Activated naive CD4-positive, alpha-beta T cell treated with anti-CD3 and anti-CD28 coated beads, Interleukin-2, amount 50 U/mL, for 16 hours (primary cell): ENCODE measurements at places on chromosomes 5 and 9.

DNA sequence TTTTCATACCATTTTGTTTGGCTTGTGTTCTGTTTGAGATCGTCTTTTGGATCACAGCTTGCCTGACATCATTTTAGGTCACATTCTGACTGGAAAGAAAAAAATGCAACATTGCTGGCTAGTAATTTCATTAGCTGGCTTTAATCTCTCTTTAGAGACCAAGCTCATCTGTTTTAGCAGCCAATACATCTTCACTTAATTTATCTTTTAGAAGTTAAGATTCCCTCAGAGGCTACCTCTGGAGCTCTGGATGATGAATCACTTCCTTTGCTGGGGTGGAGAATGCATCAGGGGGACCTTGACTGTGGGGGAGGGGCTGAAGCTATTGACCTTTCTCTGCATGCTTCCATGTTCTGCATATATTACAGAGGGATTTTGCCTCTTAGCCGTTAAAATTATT is 181.5 kb upstream of the OTULINL start:
- DNase-seq = no peak

DNA sequence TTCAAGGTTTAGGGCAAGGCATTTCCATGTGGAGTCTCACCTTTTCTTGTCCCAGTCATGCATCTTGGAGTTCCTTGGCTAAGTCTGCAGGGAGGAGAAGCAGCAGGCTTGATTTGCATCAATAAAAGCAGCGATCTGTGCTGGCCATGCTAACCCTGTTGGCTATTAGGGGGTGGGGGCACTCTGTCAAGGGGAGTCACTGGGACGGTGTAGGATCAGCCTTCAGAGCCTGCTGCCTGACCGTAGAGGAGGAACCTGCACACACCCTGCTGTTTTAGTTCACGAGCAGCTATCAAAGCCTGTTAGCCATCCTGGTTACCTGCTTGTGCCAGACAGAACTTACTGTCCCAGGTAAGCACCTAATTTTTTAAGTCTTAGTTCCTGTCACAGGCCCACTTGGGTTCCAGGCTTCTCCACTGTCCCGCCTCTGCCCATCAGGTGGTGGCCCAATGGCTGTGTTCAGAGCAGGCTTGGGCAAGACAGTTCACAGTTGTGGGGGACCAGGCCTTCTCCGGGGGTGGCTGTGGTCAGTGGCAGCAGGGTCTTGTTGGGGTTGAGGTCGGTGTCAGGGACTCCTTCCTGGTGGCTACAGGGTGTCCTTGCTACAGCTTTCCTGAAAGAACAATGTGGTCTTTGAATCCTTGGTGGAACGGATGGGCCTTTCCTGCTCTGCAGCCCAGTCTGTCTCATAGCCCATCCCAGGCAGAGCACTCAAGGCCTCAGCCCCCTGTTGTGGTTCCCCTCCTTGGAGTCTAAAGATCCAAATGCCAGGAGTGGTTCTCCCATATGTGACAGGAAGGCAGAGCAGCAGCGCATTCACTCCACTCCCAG is 43.7 kb downstream of the SECISBP2 start:
- no peak for DNase-seq

GRCh38 chr5:150121448-150122157 is 34.0 kb downstream of the PDGFRB start:
- DNase-seq = no peak

DNA sequence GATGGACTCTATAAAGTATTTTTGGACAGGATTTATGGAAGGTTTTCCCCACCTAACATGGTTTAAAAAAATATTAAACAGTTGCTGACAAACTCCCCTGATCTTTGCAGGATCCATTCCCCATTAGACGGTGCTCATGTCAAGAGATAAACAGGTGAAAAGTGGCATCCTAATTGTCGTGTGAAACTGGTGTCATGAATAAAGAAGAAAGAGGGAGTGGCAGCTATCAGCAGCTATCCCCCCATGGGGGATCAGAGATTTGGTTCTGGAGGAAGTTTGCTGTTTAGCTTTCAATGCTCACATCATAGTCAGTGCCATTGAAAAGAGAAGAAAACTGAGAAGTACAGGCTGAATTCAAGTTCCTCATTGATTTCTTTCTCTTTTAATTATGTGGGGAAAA is 329.3 kb upstream of the BRINP1 start:
- no peak for DNase-seq

- no peak for DNase-seq
These were observed 5.1 kb upstream of the TESK1 start for GRCh38 chr9:35599763-35600604.

- peak; percentile 28 for DNase-seq
These were observed at the start of gene ZFP2 for GRCh38 chr5:178895615-178896571. TSS of gene ZFP2 (plus strand) at chr5:178895913. CDS start at chr5:178931314, 35,401 bp downstream.

- no peak for DNase-seq
These were observed 190.2 kb downstream of the CACNA1B start for GRCh38 chr9:138067613-138068367.

DNA sequence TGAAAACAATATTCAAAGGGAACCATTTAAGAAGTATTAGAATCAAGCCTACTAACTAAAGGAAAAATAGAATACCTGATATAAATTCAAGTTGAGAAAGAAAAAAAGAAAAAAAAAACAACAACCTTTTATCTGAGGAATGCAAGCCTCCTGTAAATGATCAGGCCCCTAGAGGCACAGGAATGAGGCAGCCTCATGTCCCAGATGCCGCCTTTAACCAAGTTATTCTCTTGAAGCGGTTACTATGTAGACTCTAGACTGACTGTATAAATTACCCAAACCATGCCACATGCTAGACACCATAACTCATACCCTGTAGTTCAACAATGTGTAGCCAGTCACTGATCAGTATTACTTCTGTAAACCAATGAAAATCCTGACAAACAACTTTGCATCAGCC is 929.6 kb downstream of the TAF11L14 start:
- DNase-seq = no peak

- DNase-seq = no peak
These were observed 99.2 kb downstream of the LPAR1 start for GRCh38 chr9:110939047-110939446.

- no peak for DNase-seq
These were observed 250.9 kb downstream of the ADGRV1 start for GRCh38 chr5:90809311-90810056.

DNA sequence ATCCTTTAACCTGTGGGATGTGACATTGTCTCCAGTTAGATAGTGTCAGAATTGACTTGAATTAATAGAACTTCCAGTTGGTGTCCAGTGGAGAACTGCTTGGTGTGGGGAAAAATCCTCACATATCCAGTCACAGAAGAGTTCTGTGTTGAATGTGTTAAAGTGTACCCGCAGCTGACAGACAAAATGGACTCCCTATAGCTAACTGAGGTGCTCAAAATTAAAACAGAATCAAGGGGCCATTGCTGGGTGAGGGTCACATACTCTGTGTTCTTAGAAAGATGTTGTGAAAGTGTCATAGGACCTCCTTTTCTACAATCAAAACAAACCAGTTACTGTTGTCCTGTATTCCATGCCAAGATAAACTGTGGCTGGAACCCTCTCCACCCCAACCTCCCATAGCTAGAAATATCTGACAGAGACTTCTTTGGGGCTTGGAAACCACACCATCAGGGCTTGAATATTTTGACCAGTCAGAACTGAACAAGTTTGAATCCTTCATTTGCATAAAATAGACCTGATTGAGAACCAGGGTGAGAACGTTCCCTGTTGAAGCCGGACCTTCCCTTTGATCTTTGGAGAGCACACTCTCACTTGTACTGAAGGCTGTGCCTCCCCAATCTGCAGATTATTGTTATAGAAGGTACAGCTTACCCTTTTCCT is 164.0 kb upstream of the ZNF608 start:
- DNase-seq = no peak

GRCh38 chr9:131308452-131308851 is 18.9 kb downstream of the PLPP7 start:
- no peak for DNase-seq

DNA sequence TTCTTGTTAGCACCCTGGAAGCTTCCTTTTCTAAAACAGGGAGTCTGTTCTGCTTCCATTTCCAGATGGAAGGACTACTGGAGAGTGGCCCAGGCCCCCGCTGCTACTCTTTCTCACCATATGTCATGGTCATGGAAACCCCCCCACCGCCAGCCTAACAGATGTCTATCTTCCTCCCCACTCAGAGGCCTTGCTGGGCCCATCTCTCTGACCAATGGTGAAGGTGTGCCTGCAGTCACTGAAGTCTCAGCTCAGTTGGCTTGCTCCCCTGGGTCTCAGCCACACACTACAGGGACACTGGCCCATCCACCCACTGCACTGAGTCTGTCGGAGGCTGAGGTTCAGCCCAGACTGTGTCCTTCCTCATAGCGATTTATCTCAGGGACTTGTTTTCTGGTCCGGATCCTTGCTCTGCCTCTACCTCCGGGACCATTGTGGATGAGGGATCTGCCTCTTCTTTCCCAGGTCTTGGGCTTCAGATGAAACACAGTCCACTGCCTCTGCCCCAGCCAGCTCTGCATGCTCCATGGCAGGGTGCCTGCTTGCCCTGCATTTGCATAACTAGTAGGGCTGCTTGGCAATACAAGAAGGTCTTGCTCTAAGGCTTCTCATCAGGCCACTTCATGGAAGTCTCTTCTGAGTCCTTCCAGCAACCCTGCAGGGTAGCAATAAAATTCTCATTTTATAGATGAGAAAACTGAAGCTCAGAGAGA is 30.8 kb downstream of the GALNT12 start:
- DNase-seq = no peak

DNA sequence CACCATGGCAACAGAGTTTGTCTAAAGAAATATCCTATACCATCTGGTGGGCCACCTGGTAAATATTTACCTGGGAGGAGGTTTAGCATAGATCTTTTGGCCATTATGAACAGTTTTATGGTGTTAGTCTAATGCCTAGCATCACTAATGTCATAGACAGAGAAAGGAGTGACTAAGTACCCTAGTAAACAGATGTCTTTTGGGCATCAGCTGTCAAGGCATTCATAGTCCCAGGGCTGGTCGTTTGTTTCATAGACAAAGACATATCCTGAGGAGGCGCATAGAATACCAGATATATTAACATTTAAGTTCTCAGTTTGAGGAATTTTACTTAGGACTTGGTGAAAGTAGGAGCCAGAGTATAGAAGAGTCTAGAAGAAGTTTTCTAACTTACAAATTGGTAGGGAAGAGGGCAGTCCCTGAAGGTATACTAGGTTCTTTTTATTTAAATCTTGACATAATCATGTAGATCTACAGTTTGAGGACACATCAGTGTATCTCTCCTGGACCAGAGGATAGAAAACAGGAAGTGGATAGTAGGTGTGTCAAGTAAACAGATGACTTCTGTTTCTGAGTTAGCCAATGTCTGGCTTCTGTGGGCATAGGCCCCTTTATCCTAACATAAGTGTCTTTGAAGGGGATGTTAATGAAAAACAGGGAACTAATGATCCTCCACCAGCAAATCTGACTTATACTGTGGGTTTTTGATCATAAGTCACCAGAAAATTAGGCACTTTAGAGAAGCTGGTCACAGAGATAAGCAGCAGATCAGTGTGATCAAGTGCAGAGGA is 105.0 kb upstream of the PRSS3 start:
- no peak for DNase-seq

DNA sequence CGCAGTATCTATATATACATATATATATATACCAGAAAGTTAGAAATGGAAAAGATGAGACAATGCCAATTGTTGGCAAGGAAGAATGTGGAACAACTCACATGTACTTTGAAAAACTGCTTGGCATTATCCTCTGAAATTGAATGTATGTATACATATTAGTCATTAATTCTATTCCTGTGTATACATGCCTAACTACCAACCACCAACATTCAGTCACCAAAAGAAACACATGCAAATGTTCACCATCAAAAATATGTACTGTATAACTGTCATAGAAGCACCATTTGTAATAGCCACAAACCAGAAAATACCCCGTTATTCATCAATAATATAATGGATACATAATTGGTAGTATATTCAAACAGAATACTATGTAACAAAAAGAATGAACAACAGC is 330.2 kb upstream of the GRAMD2B start:
- DNase-seq = no peak

GRCh38 chr5:166938071-166938470 is 1353.4 kb upstream of the WWC1 start:
- no peak for DNase-seq

DNA sequence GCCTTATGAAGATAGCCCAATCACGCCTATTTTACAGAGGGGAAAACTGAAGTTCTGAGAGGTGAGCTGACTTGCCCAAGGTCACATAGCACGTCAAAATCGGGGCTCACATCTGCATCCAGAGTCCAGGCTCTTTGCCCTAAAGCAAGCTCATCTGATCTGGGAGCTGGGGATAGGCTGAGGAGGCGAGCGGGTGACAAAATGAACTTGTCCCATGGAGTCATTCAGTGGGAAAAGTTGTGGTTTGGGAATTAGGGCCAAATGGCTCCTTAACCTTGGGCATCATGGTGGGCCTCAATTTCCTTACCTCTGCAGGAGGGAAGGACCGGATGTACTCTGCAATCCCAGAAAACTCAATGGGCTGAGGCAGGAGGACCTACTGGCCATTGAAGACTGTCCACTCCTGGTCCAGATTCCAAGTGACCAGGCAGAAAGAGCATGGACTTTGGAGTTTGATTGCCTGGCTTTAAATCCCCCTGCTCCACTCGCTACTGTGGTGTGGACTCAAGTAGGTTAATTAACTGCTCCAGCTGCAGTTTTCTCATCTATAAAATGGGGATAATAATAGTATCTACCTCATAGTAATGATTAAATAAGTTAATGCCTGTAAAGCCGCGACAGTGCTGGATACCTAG is 160.4 kb downstream of the RGS3 start:
- no peak for DNase-seq

DNA sequence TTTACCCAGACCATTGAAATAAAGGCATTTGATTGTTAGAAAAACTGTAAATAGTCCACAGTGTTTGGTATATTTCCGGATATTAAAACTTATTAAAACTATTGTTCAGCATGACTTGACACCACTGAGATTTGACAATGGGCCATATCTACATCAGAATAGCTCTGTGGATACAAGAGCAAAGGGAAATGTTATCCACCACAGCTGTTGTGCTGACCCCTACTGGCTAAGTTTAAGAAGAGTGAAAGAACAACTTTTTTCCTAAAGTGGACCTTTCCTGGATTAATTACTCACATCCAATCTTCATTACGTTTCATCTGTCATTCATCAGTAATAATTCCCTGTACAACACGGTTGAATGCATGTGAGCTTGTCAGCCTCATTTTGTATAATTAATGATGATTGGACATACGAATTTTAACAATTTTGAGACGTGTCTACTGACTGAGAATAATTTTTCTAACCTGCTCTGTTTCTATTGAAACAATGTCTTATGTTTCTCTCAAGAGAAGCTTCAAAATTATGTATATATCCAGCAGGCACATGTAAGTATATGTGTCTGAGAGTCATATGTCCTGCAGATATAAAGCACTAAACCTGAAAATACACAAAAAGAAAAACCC is 1952.6 kb downstream of the MAT2B start:
- DNase-seq = no peak

- no peak for DNase-seq
These were observed 175.3 kb downstream of the GDNF start for GRCh38 chr5:37664551-37664950.

GRCh38 chr9:124975131-124975530 is 34.2 kb upstream of the GOLGA1 start:
- no peak for DNase-seq
